ENCODE measurements at places on chromosomes 4 and X.
A peak's percentile ranks its signal among the peaks of the same experiment; 100 is the strongest.

- DNase-seq = no peak
Measured at GRCh38 chr4:1171311-1172227, 814 bp downstream of the SPON2 start.

GRCh38 chr4:8221476-8221875 lies 22.4 kb downstream of the SH3TC1 start:
- DNase-seq = peak; percentile 41

GRCh38 chr4:188110741-188111471 lies 1.5 kb upstream of the TRIML2 start:
- no peak for DNase-seq

DNA sequence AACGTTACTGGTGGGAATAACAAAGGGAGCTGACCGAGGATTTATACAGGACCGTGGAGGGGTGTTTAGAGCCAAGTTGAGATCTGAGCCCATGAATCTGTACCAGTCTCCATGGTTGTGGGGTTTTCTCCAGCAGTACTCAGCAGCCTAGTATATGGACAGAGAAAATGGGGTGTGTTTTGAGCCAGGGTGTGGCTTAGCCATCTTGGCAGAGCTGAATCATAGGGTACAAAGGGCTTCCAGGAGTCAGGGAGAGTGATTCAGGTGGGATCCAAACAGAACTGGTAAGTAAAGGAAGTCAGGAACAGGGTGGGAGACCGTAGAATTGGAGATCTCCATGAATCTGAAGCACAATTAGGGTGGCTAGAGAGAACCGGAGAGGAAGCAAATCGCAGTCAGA lies 7.4 kb upstream of the HPRT1 start:
- no peak for DNase-seq

- no peak for DNase-seq
Measured at GRCh38 chrX:52988985-52989917, 30.9 kb upstream of the FAM156A start.

DNA sequence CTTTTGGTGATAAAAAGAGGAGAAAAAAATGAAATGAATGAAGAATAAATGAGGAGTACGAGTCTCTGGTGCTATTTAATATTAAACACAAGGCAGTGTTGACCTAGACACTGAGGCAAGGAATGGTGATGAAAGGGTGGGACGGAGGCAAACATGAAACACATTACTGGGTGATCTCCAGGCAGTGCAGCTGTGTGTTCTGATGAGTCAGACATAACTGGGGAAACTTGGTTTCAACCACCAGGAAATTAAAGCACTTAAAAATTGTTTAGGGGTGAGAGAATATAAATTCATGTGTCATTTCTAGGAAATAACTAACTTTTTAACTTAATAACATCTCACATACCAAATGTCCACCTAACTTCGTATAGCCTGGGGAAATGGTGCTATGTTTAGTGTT lies 19.7 kb upstream of the CXCL6 start:
- peak; percentile 68 for DNase-seq

DNA sequence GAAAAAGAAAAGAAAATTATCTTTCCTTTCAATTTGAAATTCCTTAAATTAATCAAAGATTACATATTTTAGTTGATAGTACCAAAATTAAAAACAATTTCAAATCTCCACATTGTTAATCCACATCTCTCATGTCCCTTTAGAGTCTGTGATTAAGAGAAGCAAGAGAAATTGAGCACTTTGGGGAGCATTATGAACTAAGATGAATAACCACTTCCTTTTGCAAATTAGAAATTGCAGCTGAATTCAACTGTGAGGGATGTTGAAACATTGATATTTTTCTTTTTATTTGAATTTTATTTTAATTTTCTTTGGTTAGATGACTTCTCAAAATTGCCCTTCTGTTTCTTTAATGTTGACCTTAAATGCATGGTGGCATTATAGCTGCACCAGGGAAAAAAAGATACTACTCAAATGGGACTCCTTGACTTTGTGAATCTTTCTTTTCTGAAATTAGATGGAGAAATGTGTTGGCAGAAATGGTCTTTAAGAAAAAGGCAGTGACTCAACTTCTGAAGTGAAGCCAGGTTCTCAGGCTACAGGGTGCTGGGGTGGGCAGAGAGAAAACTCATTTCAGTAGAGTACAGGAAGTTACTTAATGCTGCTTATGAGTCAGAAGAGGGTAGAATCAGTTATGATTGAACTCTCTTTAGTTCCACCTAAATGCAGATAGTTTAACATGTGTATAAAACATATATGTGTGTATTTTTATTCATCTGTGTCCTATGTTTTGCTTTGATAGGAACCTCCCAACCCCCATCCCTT lies 92.0 kb upstream of the TNIP3 start:
- DNase-seq = peak; percentile 81

GRCh38 chrX:54825716-54826438 lies 18.3 kb downstream of the MAGED2 start:
- DNase-seq = no peak

- no peak for DNase-seq
Measured at GRCh38 chr4:160350944-160351343, 1248.1 kb downstream of the RAPGEF2 start.

- DNase-seq = no peak
Measured at GRCh38 chr4:135553213-135553612, 1351.6 kb upstream of the PABPC4L start.

DNA sequence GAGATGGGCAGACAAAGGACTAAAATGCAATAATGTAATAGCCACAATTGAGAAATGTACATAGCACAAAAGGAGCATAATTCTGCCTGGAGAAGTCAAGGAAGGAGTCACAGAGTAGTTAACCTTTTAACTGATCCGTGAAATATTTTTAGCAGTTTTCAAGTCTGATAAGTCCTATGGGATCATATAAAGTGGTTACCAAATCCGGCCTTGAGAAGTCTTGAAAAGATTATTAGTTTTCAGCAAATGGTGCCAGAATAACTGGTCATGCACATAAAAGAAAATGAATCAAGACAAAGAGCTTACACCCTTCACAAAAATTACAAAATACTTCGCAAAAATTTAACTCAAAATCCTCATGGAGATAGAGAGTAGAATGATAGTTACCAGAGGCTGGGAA lies 788.7 kb upstream of the AMOT start:
- DNase-seq = no peak

DNA sequence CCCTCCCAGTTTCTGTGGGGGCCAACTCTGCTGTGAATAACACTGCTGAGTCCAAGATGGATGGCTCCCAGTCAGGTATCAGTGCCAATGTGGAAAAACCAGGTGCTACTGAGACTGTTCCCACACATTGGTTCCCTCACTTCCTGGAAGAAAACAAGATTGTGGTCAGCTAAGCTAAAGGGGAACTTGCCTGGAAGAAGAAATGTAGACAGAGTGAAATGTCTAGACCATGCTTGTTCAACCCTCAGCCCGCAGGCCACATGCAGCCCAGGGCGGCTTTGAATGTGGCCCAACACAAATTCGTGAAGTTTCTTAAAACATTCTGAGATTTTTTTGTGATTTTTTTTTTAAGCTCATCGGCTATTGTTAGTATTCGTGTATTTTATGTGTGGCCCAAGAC lies 28.6 kb upstream of the UTP14A start:
- DNase-seq = peak; percentile 2

GRCh38 chrX:283115-283845 lies 2.1 kb downstream of the PLCXD1 start:
- DNase-seq = peak; percentile 94

- peak; percentile 19 for DNase-seq
Measured at GRCh38 chrX:14899607-14900006, 26.4 kb downstream of the MOSPD2 start.

DNA sequence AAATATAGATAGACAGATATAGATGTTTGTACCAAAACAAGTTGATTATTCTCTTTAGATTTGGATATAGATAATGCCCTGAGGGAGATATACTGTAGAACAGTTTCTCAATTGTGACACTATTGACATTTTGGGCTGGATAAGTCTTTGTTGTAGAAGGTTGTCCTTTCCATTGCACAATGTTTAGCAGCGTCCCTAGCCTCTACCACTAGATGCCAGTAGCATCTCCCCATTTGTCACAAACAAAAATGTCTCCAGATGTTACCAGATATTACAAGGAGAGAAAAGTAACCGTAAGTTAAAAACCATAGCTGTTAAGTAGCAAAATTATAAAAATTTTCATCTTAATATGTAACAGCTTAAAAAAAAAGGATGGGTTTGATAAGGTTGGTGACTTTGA lies 2595.3 kb downstream of the ARAP2 start:
- peak; percentile 21 for DNase-seq

DNA sequence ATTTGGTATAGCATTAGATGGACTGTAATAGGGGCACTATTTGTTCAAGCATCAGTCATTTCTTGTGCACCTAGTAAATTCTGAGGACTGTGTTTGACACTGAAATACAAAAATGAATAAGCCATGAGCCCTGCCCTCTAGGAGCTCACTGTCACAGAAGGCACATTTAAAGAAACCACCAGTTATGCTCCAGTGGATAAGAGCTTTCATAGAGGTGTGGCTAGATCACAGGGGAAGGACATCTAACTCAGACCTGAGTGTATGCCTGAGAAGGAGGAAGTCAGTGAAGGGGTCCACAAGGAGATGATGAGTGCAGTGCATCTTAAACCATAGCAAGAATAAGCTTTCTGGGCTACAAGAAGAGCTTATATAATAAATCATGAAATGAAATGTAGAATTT lies 40.1 kb downstream of the BTC start:
- no peak for DNase-seq

DNA sequence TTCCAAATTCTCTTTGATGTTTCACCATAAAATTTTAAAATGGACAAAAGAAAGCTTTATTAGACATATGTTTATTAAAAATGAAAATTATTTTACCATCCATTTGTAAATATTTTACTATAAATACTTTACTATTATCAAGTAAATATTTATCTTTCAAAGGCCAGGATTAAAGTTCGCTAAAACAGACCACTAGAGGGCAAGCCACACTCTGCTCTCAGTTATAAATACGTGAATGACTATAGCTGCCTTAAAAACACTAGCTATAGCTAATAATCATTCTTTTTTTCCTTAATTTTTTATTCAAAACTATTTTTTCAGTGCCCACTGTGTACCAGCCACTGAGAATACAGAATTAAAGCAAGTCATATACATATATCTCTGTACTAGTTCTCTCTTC lies 38.6 kb downstream of the UNC5C start:
- no peak for DNase-seq

DNA sequence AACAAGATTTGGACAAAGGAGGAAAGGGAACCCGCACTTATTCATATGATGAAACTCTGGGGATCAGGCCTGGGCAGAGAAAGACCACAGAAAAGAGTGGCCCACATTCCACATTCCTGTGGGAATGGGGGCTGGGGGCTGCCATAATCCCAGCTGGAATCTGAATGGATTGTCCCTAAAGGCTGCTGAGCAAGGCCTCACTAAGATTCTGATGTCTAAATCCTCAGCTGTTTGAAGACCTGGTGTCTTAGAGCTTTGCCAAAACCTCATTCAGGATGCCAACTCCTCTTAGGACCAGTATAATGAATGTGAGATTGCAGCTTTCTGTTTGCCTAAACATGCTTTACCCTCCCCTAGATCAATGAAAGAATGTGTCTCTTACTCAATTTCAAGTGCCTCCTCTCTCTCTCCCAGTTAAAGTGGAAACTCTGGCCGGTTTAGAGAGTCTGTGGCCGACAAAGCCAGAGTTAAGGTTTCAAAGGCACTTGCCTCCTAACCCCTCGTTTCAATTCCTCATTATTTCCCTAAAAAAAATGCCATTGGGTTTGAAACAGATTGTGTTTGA lies 33.3 kb upstream of the GPC4 start:
- DNase-seq = peak; percentile 11

GRCh38 chr4:19739101-19739651 lies 512.5 kb upstream of the SLIT2 start:
- DNase-seq = peak; percentile 53

DNA sequence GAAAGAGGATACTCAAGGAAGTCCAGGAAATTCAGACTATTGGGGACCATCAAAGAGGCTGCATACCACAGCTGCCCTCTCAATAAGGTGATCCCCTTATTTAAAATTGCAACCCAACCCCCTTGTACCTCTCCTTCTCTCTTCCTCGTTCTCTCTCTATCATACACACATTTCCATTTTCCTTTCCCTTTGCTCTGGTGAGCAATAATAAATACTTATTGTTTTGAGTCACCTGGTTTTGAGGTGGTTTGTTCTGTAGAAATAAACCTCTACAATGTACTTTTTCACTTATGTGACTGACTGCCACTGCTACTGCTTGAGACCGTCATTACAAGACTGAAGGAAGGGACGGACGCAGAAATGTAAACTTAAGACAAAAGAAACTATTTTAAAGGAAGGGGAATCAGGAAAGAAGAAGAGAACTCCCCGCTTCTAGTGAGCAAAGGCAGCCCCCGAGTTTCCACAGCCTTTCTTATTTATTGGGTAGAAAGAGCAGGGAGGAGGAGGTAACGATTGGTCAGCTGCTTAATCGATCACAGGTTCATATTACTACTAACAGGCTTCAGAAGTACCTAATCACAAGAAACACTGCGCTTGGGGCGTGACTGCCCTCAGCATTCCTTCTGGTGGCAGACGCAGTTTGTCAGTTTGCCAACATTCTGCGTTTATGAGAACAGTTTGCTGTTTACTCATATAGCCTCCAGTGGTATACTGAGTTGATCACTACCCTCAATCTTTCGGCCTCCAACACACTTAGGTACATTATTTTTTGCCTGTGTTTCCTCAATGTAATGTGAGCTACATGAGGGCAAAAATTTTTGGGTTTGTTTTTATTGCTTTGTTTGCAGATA lies 16.9 kb upstream of the TMEM165 start:
- no peak for DNase-seq

- DNase-seq = peak; percentile 12
Measured at GRCh38 chrX:19627533-19627932, 112.2 kb upstream of the MAP3K15 start.

DNA sequence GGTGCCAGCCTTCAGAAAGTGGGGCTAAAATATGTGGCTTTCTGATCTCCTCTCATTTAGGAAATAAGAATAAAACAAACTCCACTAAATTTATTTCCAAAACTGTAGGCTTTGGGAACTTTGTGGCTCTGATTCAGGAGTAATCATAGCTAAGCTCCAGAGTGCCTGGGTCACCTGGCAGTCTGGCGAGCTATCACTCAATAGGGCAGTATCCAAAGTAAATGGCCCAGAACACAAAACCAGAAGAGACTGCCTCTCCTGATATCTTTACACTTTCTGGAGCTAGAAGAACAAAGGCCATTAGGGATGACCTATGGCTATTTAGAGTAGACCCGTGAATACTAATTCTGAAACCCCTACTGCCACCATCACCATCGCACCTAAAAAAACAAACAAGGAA lies 17.0 kb upstream of the PPARGC1A start:
- DNase-seq = no peak

- peak; percentile 43 for DNase-seq
Measured at GRCh38 chr4:76570141-76570973, 135.3 kb downstream of the SHROOM3 start.

DNA sequence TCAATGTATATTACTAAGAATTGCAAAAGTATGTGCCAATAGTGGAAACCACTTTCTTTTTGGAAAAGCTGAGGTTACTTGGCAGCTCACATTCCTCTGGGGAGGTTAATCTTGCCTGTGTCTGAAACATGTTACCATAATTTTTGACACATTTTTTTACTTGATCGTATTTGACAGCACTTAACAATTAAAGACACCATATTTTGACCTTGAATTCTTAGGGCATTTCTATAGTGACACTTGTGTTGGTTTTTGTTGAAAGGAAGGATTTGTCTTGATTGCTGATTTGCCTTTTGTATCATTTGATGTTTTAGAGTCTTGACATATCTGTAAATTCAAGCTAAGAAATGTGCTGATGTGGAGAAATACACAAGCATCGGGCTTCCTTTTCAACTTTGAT lies 2135.5 kb downstream of the PCDH7 start:
- no peak for DNase-seq

GRCh38 chrX:133497356-133497755 lies 82.1 kb upstream of the GPC4 start:
- no peak for DNase-seq

- no peak for DNase-seq
Measured at GRCh38 chr4:158934996-158935669, 166.3 kb downstream of the FNIP2 start.
